ENCODE measurements at places on chromosomes 2 and 18. TPM values are rescaled to one million over a fixed set of nuclear protein-coding genes. Genes with fewer than 3 reads are reported as not detected.

DNA sequence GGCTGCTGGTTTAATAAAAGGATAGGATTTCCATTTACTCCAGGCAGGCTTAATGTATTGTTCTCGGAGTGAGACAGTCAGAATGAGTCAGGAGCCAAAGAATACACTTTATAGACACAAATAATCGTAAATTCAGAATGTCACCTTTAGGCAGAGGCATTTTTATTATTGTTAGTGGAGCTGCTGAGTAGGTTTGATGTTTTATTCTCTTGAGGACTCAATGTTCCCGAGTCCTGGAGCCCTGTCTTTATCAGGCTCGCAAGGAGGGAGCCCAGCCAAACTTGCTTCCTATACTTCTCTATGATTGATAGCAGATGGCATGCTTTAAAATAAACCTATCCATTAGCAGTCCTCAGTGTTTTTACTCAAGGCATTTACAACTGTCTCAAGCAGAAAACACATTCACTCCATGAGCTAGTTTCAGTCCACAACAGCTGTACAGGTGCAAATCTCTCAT is 492.3 kb upstream of the ZEB2 start:
- H3K4me3 ChIP-seq, result no peak overlapping the region
- no peaks in the 10 kb centered on the region for H3K4me1 ChIP-seq
- H3K36me3 ChIP-seq, result no peaks in the 10 kb centered on the region
- H3K27me3 ChIP-seq, result no peaks in the 10 kb centered on the region
- peak; percentile 66 for DNase-seq

- H3K27ac ChIP-seq, result no peak overlapping the region
- H3K4me1 ChIP-seq, result peaks cover 17% of the 10 kb centered on the region
- no peaks in the 10 kb centered on the region for H3K36me3 ChIP-seq
- H3K27me3 ChIP-seq, result no peaks in the 10 kb centered on the region
- H3K4me3 ChIP-seq, result no peak overlapping the region
Observed at GRCh38 chr2:239303711-239304532, 96.9 kb downstream of the HDAC4 start.

DNA sequence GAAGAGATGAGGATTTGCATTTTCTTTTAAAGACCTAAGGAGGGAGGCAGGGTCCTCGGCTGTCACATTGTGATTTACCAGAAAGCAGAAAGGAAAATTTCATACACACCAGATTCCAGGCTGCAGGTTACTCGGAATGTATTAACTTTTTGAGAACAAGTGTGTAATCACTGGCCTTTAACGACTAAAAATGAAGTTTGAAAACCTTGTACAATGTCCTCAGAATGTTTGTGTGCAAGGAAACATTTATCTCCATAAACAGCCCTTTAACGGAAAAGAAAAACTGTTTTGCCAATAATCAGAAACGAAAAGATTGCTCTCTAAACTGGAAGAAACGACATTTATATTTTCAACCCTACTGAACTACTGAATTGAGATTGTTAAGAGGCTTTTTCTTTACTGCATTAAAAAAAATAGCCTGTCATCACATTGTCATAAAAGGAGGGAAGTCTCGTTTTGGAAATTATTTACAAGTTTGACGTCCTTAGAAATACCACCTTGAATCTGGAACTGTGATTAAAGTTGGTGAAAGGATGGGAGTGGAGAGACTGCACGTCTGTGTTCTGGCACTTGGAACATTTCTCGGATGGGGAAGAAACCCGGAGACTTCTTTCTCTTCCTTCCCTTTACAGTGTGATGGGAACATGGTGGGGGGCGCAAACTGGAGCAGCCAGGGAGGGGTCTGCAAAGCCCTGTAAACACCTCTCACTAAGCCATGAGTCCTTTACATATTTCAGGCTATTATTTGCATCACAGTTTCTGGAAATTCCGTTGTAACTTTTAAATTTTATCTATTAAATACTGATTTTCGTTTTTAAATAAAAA is 134.1 kb upstream of the SIX3 start:
- H3K27ac ChIP-seq, result no peak overlapping the region
- no peak for DNase-seq
- peaks cover 60% of the 10 kb centered on the region for H3K27me3 ChIP-seq
- no peak overlapping the region for H3K4me3 ChIP-seq
- H3K36me3 ChIP-seq, result no peaks in the 10 kb centered on the region

DNA sequence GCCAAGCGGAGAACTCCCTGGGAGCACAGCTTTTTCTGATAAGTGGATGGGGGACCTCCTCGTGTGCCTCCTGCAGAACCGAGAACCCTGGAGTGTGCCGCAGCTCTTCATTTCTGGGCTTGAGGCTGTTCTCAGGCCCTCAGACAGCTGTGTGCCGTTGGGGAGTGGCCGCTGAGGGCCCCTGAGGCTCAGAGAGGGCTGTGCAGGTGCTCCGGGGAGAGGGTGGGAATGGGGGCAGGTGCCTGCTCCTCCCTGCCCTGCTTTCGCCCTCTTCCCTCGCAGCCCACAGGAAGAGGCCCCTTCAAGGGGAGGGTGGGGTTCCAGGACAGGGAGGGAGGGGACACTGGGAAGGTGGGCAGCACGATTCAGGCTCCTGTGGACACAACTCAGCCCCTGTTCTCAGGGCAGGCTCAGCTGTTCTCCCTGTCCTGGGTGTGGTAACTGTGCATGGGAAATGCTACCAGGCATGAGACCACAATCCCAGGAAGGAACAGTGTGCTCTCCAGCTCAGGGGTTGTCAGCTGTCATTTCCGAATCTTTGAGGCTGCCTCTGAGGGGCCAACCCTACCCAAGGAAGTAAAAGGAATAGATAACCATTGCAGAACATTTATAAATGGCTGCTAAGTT is 11.3 kb downstream of the LCT start:
- no peaks in the 10 kb centered on the region for H3K36me3 ChIP-seq
- DNase-seq, result no peak
- no peak overlapping the region for H3K4me3 ChIP-seq
- H3K27ac ChIP-seq, result no peak overlapping the region
- no peaks in the 10 kb centered on the region for H3K4me1 ChIP-seq

GRCh38 chr2:88141952-88142351 is 14.1 kb upstream of the FABP1 start:
- no peaks in the 10 kb centered on the region for H3K27me3 ChIP-seq
- no peaks in the 10 kb centered on the region for H3K4me1 ChIP-seq
- H3K4me3 ChIP-seq, result no peak overlapping the region
- H3K27ac ChIP-seq, result no peak overlapping the region
- no peak for DNase-seq
- no peaks in the 10 kb centered on the region for H3K36me3 ChIP-seq

GRCh38 chr2:14417551-14417950 is 215.0 kb upstream of the LRATD1 start:
- no peak overlapping the region for H3K4me3 ChIP-seq
- H3K4me1 ChIP-seq, result no peaks in the 10 kb centered on the region
- H3K27me3 ChIP-seq, result no peaks in the 10 kb centered on the region
- no peaks in the 10 kb centered on the region for H3K36me3 ChIP-seq
- DNase-seq, result no peak

GRCh38 chr2:69641887-69642708 is 1.4 kb downstream of the AAK1 start:
- H3K27ac ChIP-seq, result peak overlapping the region; percentile 96
- H3K36me3 ChIP-seq, result no peaks in the 10 kb centered on the region
- H3K4me1 ChIP-seq, result peaks cover 4% of the 10 kb centered on the region
- DNase-seq, result peak; percentile 17

DNA sequence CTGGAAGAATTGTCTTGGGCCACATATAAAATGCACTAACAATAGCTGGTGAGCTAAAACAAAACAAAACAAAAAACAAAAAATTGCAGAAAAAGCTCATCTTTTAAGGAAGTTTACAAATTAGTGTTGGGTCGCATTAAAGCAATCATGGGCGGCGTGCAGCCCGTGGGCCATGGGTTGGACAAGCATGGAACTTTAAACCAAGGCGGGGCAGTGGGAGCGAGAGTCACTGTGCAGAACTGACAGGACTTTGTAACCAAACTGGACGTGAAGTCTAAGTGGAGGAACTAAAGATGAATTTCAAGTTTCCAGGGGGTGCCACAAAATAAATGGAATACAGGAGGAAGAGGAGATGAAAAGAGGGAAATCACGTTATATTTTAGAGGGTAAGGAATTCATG is 80.7 kb downstream of the PSMG2 start:
- no peak overlapping the region for H3K4me3 ChIP-seq
- no peaks in the 10 kb centered on the region for H3K27me3 ChIP-seq
- no peak overlapping the region for H3K27ac ChIP-seq

DIPK1C gene
- 0.09 TPM for total RNA-seq

SERPINB3 gene
- not detected for total RNA-seq

GBX2 gene
- not detected for total RNA-seq

Measured in kidney (tissue), 22 donors.